ENCODE measurements at places on chromosomes 13 and 19.

DNA sequence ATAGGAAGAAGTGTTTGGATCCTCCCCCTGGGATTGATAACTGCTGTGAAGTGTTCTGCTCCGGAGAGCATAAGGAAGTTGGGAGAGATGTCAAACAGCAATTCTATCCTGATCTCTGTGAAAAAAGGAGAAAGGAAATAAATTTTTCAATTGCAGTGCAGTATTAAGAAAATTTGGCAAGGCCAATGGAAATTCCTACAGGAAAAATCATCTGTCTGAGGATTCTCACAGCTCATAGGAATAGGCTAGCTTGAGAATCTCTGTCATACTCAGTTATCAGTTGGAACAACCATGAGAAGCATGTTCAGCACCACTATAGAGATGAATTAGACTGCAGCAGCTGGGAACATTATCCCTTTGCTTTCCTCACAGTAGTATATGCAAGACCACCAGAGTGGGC, 1238.9 kb upstream of the MIR17HG start:
- DNase-seq, result no peak

- no peak for DNase-seq
Measured at GRCh38 chr19:11176466-11177193, 20.7 kb downstream of the KANK2 start.

GRCh38 chr13:48167866-48168265, 65.1 kb upstream of the ITM2B start:
- DNase-seq, result no peak

DNA sequence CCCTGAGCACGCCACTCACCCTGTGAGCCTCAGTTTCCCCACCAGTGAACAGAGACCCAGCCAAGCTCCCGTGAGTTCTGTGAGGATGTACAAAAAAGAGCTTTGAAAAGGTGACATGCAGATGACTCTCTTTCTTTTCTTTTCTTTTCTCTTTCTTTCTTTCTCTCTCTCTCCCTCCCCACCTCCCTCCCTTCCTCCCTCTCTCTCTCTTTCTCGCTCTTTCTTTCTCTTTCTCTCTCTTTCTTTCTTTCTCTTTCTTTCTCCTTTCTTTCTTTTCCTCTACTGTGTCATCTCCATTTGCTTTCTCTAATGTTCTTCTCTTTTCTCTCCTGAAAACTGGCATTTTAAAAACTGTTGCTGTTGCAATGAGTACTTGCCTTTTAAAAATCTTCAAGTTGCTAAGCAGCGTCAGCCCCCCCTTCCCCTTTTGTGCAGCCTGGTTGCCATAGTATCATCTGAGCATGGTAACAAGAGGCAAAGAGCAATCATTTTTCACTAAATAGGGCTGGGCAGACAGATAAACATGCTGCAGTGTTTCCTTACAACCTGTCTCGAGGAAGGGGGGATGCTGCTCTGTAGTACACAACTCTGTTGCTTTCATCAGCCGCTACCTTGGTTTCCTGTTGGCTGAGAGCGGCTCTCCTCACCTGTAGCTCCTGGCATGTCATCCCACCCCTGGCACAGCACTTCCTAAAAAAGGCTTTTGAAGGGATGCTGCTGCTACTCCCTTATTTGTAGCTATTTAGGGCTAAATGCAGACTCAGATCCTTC, 108.7 kb upstream of the MBNL2 start:
- DNase-seq, result no peak

DNA sequence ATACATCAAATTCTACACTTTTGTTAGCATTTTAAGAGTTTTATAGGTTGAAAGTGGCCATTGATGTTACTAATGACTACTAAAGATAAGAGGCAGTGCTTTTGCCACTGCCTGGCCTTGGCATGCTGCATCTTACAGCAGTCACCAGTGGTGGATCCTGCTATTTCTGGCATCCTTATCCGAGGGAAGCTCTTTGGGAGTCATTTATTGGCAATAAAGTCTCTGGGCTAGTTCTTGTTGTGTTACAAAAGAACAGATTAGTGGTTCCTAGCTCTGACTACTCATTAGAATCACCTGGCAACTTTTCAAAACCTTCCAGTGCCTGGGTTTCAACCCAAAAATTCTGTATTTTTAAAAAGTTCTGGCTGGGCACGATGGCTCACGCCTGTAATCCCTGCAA, 94.5 kb downstream of the ZMYM2 start:
- no peak for DNase-seq

DNA sequence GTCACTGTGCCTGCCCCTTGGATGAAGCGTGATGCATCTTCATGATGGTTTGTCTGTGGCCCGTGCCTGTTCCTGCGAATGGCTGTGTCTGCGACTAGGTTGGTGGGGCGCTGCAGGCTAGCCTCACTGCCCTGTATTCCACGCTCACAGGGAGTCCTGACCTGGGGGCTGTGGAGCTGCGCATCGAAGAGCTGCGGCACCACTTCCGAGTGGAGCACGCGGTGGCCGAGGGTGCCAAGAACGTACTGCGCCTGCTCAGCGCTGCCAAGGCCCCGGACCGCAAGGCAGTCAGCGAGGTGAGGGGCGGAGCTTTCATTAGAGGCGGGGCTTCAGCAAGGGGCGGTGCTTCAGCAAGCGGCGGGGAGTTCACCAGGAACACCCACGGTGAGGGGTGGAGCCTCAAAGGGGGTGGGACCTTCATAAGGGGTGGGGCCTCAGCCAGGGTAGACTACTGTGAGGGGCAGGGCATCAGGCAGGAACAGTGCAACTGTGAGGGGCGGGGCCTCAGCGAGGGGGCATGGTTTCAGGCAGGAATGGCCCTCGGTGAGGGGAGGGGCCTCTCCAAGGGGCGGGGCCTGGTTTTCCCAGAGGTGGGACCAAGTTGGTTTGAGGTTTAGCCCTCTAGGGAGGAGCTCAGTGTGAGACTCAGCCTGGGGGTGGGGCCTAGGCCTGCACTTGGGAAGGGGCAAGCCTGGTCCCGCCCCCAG, 17.2 kb downstream of the PKN1 start:
- peak; percentile 52 for DNase-seq

- DNase-seq, result no peak
Measured at GRCh38 chr13:50599046-50599445, 244.4 kb downstream of the DLEU7 start.

DNA sequence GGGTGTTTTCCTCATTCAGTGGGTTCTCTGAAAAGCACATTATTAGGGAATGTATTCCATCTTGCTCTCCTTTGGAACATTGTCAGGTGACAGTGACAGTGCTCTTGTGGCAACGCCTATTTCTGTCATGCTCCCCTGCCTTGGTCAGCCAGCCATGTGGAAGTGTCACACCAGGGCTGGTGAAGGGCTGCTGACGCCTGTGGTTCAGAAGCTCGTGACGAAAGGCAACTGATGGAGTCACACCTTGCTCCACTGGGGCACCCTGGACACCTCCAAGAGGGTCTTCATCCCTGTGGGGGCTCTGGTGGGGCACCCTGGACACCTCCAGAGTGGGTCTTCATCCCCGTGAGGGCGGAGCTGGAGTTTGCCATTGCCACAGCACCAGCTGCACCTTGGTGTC, 68.9 kb upstream of the GPR183 start:
- no peak for DNase-seq

DNA sequence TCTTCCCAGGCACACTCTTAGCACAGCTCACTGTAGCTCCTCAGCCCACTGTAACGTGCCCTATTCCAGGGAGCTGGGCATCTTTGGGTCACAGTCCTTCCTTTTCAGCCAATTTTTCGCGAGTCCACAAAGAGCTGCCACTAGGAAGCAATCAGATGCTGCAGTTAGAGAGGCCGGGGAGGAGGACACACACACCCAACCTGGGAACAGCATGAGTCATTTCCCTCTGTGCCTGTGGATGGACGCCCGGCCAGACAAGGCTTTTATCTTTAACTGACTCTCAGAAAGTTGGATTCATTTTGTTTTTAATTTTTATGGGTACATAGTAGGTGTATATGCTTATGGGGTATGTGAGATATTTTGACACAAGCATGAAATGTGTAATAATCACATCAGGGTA, 918.6 kb downstream of the UQCRFS1 start:
- DNase-seq, result no peak

DNA sequence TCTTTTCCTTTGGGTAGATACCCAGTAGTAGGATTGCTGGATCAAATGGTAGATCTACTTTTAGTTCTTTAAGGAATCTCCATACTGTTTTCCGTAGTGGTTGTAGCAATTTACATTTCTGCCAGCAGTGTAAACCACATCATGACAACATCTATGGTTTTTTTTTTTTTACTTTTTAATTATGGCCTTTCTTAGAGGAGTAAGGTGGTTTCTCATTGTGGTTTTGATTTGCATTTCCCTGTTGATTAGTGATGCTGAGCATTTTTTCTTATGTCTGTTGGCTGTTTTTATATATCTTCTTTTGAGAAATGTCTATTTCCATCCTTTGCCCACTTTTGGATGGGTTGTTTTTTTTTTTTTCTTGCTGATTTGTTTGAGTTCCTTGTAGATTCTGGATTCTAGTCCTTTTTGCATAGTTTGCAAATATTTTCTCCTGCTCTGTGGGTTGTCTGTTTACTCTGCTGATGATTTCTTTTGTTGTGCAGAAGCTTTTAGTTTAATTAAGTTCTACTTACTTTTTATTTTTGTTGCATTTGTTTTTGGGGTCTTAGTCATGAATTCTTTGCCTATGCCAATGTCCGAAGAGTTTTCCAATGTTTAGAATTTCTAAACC, 38.8 kb downstream of the TDRD3 start:
- DNase-seq, result no peak
